AG04450 (cell line): ENCODE measurements at places on chromosomes 12 and 14.

GRCh38 chr12:80837342-80837978, 100.3 kb downstream of the LIN7A start:
- DNase-seq = peak; percentile 38

DNA sequence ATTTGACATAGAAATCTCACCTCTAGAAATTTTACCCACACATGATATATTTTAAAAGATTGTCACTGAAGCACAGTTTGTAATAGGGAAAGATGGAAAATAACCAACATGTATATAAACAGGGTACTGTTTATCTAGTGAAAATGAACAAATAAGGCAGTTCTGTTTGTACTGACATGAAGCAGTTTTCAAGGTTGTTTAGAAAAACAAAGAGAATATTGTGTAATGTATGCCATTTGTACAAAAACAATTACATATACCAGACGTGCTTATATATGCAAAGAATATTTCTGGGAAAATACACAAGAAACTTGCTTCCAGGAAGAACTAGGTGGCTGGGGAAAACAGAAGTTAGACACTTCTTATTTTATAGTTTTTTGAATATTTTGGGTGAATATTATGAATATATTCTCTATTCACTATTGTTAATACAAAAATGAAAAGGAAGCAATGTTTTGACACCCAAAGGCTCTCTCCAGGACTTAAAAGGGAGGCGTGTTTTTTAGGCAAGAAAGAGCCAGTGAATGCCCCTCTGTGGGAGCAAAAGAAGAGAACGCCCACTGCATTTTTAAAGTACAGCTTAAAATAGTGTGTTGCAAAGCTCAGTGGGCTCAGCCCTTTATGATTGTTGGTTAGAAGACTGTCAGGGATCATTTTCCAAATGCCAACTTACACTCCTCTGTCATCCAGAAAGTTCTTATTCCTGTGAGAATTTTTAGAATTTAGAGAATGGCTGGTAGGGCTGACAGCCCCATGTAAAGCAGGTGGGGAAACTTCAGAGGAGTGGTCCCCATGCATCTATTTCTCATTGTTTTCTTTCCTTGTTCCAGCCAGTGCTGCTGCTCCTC, 59.6 kb upstream of the FERMT2 start:
- no peak for DNase-seq

DNA sequence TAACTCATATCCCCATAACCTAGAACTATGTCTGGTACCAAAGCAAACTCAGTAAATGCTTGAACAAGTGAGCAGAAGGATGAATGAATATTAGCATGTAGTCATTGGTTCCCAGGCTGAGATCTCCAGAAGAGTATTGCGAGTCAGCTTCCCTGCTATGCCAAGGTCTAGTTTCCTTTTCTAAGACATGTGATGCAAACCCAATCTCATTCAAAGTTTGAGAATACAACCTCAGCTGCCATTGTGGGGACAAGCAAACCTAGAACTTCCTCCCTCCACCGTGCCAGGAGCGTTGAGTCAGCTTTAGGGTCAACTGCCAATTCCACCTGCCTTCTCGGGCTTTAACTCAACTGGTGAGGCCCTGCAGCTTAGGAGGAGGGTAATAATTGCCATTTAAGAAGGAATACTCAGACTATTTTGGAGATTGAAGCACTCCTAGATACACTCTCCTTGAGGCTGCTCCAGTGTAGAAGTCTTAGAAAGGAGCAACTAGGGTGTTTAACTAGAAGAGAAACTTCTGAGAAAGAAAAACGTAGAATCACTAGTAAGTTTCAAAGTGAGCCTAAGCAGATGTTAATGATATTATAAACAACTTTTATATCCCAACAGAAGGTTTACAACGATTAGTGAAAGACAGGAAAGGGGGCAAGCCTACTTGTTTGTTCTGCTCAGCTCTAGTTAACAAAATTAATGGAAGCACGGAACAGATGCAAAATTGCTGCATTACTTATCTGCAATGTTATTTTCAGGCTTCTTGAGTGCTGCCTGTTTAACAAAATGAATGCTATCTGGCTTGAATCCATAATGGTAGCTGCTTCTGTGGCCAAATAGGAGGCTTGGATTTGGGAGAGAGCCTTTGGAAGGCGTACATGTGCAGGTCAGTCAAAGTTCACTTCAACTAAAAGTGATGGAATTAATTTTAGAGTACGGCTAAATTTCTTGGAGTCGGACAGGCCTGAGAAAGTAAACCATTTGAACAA, 96.9 kb downstream of the HELB start:
- DNase-seq = no peak

- no peak for DNase-seq
Measured at GRCh38 chr12:130959632-130960031, 5.9 kb downstream of the ADGRD1 start.

DNA sequence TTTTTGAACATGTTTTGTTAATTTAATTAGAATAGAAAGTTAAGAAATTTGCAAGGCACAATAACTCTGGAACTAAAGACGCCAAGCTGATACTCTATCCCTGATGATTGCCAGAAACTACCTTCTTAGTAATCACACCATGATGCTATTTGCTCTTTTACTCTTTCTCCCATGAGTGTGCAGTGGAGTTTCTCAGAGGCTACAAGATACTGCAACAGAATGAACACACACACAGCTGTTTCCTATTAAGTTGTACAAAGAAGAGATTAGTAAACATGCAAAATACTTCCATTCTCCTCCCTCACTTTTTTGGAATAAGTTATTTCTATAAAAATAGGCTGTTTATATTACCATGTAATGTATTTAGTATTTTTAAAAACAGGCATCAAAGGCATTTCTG, 1367.5 kb downstream of the AACS start:
- DNase-seq = no peak

DNA sequence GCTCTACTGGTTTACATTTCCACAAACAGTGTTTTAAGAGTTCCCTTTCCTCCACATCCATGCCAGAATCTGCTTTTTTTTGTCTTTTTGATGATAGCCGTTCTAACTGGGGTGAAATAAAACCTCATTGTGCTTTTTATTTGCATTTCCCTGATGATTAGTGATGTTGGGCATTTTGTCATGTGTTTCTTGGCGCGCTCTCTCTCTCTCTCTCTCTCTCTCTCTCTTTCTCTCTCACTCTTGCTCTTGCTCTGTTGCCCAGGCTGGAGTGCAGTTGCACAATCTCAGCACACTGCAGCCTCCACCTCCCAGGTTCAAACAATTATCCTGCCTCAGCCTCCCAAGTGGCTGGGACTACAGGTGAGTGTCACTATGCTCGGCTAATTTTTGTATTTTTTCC, 9.6 kb upstream of the MIS18BP1 start:
- DNase-seq = no peak

- DNase-seq = no peak
Measured at GRCh38 chr14:44030831-44031383, 476.2 kb downstream of the FSCB start.

- no peak for DNase-seq
Measured at GRCh38 chr12:15712160-15712559, 77.0 kb downstream of the EPS8 start.

GRCh38 chr12:124915239-124916236, 1.1 kb upstream of the UBC start:
- no peak for DNase-seq

DNA sequence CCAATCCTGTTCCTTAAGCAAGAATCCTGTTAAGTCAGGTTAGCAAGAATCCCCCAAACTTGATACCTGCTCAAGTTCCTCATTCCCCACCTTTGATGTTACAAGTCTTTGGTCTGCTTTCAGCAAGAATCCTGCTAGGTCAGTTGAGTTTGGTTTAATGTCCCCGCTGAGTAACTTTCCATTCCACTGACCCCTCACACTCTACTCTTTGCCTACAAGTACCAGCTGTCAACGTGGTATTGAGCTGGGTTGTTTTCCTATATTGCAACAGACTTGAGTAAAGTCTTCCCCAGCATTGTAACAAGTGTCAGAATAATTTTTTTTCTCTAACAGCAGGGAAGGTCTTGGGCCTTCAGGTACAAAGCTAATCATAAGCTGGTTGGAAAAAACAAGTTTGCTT, 6.3 kb downstream of the PPM1H start:
- no peak for DNase-seq

DNA sequence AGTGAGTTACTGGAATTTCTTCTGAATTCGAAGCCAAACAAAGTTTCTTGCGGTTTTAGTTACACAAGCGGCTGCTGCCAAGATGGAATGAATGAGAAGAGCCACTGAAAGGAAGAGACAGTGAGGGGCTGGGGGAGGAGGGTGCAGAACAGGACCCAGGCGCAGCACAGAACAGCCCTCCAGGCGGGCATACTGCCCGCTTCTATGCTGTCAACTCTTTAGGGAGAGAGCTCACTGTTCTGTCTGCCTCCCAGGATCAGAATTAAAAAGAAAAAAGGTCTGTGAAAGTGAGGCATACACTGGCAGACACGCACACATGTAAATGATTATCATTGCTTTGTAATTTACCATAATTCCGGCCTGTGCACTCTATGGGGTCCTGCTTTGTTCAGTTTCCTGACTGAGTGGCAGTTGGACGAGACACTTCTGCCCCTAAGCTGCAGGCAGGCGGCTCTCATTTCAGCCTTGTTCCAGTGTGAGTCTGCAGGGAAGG, 231.6 kb downstream of the CACNA1C start:
- DNase-seq = no peak

DNA sequence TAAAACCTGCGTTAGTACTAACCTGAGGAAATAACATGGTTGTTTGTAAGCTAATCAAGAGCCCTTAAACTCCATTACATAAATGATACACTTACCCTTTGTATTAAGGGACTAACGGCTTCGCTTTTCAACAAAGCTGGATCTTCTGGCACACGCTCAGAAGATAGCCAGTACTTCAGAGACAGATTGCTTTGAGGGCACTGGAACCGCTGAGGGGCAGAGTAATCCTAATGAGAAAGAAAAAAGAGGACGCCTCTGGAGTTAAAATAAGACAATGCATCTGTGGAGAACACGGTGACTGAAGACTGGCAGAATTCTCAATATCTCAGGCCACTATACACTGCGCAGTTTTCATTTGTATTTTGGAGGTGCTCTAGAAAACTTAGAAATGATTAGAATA, 1.5 kb upstream of the KTN1 start:
- DNase-seq = no peak

DNA sequence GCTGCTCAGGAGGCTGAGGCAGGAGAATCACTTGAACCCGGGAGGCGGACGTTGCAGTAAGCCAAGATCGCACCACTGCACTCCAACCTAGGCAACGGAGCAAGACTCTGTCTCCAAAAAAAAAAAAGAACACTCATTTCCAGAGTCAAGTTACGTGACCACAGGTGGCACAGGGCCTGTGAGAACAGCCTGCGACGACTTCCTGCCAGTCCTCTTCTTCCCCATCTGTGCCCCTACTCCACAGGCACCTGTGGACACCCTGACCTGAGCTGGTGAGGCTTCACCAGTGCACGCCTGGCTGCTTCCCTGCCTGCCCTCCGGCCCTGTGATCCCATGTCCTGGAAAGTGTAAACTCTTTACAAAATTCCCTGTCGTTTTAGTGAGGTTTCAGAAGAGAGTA, 77.7 kb downstream of the PPP2R5C start:
- no peak for DNase-seq

DNA sequence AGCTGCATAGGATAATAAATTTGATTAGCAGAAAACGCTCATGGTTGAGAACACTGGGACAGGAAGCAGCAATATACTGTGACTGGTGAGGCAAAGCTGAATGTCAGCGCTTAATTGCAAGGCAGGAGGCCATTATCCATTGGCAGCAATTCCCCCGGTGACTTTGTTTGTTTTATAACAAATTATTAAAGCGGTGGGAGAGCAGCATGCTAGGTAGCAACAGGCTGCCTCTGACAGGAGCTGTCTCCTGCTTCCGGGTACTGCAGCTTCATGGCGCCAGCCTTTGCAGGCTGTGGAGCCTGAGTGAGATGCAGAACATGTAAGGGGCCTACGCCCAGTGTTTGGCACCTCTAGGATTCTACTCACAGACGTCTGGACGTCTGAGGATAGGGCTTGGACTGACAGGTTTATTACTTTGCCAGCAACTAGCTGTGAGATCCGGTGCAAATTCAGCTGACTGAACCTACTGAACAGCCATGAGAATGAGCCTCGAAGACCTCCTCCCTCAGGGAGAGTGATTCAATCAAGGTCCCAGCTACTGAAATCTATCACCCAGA, 82.1 kb upstream of the SSTR1 start:
- DNase-seq = no peak

GRCh38 chr12:24900196-24900595, 48.7 kb downstream of the BCAT1 start:
- DNase-seq = no peak

DNA sequence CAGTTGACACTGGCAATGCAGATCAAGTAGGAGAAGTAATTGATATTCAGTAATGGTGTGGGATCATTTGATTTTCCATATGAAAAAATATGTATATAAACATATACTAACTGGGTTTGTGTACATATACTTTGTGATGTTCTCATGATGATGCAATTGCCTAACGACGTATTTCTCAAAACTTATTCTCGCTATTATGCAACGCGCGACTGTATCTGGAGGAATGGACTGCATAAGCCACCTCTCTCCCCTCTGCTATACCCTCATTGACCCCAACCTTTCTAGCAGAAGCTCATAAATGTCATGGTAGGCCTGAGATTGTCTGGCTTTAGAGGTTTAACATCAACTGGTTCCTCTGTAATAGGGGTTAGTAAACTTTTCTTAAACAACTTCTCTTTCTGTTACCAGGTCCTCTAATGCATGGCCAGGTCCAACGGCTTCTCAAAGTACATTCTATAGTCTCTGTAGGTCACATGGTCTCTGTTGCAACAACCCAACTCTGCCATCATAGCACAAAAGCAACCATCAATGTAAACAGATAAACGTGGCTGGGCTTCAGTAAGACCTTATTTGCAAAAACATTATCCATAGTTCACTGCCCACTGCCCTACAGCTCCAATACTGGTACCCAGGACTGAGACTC, 59.3 kb downstream of the FOXN3 start:
- no peak for DNase-seq

DNA sequence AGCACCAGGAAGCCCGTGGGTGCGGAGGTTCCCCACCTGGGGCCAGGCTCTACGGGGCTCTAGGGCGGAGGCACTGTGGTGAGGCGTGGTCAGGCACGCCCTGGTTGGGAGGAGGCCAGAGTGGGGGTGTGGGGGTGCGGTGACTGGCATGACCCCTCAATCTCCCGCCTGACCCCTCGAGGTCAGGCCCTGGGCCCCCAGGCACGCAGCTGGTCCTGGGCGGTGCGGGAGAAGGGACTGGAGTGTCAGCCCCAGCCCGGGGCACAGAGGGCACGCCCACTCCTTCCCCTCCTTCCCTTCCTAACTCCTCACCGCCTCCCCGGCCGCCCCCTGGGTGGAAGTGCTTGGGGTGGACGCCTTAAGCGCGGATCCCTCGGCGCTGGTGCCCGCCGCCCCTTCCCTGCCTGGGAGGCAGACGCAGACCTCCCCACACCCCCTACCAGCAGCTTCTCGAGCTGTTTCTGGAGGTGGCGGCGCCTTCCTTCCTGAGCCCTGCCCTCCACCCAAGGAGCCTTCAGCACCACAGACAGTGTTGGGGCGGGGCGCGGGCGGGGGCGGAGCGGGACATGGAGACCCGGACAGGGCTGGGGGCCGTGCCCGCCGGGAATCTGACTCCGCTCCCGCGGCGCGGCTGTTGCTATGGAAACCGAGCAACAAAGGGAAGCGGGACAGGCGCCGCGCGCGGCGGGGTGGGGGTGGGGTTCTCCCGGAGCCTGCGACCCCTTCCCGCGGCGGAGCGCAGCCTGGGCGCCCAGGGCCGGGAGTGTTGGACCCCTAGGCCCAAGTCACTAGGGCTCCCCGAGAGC, 741 bp upstream of the CRIP2 start:
- DNase-seq = peak; percentile 61
